GM03348 (cell line): ENCODE measurements at places on chromosomes 1 and 21.

DNA sequence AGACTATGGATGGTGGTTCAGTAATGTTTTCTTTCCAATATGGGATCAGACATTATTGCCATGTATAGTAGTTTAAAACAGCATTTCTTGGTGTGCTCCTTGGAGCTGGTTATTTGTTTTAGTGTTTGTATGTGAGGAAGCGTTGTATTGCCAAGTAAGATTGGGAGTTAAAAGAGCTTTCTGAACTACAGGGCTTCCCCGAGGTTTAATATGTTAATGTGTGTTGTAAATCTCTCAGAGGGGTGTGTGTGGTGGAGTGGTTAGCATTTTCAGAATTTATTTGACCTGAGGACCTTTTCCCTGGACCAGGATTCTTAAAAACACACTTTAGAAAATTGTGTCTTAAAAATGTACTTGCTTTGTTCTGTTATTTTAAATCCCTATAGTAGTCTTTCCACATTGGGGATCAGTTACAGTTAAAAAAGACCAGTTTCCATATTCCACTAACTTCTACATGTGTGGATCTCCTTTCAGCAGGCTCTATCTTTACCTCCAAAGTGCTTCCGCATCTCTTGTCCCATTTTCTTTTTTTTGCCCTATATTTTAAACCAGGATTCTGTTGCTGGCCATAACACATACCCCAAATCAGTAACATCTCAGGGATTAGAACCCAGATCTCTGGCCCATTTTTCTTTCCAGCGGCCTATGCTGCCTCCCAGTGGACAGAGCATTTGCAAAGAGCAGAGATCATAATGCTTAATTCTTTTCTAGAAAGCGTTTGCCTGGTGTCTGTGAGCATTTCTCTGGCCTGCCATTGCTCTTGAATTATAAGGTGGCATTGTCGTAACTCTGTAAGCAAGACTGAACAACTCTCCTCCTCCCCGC lies 58.6 kb downstream of the PBX1 start:
- DNase-seq, result peak; percentile 43

DNA sequence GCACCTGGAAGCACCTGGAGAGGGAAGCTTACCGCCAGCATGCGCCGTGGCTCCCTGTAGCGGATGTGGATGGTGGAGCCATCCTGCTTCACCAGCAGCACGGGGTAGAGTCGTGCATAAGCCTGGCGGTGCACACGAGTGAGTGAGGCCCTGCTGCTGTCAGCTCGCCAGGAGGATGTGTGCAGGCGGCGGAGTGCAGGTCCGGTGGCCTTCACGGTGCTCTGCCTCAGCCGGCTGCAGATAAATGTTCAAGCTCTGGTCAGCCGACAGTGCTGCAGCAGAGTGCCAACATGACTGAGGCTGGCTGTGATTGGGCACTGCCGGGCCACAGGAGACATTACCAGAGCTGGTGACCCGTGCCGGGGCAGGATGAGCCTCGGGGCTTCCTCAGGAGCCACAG lies 1.5 kb downstream of the MRPL55 start:
- DNase-seq, result no peak

DNA sequence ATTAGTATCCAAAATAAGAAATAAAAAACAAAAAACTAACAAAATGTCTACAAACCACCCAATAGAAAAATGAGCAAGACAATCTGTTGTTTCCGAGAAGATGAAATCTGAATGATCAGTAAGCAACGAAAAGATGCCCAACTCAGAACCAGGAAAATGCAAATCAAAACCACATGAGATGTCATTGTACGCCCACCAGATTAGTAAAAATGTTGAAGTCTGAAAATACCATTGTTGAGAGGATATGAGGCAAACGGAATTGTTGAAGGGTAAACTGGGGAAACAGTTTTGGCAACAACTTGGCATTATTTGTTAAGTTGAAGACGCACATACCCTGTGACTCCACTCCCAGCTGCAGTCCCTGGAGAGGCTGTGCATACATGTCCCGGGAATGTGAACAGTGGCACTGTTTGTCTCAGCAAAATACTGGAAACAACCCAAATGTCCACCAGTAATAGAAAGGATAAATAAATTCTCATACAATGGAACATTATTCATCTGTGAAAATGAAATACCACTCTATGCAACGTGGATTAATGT lies 10.6 kb downstream of the ZBTB17 start:
- peak; percentile 67 for DNase-seq

DNA sequence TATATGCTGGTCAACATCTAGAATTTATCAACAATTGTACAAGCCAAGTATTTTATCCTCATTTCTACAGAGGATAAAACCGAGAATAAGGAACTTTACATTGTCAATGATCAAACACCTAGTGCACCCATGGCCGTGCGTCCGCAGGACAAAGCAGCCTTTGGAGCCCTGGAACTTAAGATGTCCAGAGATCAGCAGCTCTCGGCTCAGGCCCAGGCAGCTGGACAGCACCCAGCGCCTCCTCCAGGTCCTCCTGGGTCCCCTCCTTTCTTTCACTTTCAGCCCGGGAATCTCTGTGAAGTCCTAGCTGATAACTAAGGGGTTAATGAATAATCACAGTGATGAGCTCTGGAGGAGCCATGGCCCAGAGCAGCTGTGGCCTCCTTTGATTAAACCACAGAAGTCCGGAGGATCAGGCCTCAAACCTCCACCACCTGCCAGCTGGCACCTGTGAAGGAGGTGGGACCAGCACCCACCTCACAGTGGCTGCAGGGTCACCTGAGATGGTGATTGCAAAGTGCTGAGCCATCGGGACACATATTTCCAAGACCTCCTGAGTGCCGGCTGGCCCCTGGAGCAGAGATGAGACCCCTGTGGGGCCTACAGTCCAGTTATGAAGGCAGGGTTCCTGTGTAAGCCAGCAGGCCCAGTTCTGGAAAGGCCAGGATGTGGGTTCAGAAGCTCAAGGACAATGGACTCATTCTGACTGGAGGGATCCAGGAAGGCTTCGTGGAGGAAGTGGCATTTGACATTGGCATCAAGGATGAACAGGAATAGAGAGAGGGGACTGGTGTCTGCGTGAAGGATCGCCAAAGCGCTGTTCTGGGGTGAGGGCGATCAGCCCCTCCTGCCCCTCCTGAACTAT lies 11.6 kb upstream of the SAMD11 start:
- no peak for DNase-seq

DNA sequence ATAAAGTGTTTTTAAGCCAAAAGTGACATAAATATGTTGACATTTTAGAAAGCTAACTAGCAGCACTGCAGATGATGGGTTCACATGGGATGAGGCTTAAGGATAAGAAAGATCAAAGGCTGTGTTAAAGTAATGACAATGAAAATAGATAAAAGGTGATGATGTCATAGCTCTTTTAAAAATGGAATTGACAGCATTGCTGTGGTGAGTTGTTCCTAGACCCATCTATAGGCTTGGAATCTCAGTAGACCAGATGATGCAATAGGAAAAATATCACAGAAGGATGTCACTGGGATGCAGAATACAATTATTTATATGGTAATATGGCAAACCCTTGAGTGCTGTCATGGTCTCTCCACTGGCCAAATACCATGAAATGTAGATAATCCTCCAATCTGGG lies 286.0 kb downstream of the PLA2G4A start:
- no peak for DNase-seq

DNA sequence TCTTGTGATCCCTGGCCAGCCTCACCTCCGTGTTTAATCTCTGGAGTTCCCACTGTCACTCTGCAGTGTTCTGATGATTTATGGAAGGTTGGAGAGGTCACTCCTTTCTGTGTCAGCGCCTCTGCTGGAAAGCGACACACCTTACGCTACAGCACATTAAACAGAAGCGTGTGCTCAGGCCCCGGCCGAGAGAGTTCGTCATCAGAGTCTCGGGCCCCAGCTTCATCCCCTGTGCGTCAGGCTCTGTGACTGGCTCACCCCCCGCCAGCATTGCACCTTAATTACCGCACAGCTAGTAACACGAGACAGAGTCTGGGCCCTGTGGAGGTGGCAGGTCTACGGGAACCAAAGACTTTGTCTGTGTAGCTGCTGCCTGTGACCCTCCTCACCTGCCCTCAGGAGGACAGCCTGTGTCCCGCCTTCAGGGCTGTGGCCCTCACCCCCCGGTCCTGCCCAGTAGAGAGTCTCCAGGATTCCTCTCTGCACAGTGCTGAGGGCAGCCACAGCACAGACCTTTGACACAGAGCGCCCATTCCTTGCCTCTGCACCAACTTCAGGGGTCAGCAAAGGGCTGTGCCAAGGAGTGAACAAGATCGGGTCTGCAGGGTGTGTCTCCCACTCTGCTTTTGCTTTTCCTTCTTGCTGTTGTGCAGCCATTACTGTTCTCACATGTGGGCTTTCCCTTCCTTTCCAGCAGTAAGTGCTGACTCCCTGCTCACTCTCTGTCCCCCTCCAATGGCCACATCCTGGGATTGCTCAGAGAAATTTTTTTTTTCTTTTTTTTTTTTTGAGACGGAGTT lies 157.6 kb downstream of the PGBD5 start:
- DNase-seq, result peak; percentile 90

- DNase-seq, result no peak
Observed at GRCh38 chr21:19785941-19786340, 1212.3 kb upstream of the NCAM2 start.

DNA sequence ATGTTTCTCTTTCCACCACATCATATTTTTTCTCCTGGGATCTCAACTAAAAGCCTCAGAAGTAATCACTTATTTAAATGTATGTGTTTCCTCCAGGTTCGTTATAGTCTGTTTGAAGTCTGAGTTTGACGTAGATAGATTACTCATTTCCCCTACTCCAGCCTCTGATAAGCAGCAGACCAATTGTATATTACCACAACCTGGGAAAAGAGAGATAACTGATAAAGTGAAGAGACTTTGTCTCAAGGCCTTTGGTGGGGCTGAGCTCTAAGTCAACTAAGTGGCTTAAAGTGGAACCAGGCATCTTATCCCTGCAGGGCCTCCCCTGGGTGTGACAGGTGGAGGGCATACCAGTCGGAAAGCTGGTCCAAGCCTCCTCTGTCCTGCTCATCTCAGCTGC lies 34.9 kb upstream of the CACNA1E start:
- no peak for DNase-seq

GRCh38 chr1:232754930-232755329 lies 50.3 kb upstream of the MAP10 start:
- DNase-seq, result no peak

GRCh38 chr1:32182060-32182459 lies 2.6 kb downstream of the TXLNA start:
- DNase-seq, result peak; percentile 44

GRCh38 chr1:198001776-198002408 lies 84.7 kb downstream of the LHX9 start:
- DNase-seq, result no peak

- DNase-seq, result no peak
Observed at GRCh38 chr1:113416496-113416895, 26.2 kb downstream of the MAGI3 start.

- no peak for DNase-seq
Observed at GRCh38 chr1:68181165-68181556, 51.2 kb downstream of the WLS start.

DNA sequence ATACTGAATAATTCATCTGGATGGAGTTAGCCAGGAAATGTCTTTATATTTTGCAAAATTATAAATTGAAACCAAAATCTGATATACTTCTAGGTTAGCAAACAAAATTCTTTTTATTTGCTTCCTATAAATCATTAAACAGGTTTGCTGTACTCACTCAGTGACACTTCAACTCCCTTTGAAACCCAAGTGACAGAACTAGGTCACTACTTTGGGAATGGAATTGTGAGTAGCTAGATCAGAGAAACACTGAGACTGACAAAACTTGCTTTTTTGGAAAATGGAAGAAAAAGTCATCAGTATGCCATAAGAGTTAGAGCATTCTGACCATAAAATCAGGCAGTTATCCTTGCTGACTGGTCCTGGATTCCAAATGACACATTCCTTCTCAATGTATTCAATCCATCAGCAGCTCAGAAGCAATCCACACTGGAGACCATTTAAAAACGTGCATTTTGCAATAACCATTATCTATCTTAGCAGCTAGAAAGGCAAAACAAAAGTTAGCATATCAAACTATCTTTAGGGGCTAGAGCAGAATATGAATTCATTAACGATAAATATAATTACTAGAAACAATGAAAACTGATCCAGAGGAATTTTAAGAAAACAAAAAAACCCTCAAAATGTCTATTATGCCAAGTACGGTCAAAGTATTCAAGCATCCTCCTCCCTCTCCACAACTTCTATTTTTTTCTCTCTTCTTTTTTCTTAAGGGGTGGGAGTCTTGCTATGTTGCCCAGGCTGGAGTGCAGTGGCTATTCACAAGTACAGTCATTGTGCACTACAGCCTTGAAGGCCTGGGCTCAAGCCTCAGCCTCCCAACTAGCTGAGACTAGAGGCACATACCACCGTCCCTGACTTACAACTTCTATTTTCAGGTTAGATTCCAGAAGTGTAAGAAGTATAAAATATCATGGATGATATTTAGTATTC lies 60.1 kb downstream of the HNRNPR start:
- DNase-seq, result peak; percentile 59

- no peak for DNase-seq
Observed at GRCh38 chr1:53689736-53690326, 49.1 kb downstream of the GLIS1 start.

DNA sequence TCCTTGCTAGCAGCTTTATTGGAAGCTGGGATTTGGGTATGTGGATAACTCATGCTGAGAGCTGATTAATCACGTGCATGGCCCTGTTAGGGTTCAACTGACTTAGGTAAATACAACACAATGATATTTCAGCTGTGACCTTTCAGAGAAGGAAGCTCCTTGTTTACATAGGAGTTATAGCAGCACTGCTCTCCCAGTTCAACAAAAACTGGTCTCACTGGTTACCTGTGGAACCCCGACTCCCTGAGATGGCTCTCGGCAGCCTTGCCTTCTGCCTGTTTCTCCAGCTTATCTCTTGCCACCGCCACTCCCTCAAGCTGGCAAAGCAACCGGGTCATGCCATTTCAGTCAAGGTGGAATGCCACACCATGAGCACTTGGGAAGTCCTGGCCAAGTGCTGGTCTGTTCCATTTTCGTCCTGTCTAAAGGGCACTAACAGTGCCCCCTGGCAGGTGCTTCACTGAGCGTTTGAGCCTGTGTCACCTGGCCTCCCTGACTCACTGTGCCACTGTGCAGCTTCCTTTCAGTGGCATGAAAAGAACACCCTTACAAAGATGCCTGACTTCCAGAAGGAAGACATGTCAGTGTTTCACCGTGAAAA lies 31.6 kb downstream of the DOP1B start:
- DNase-seq, result no peak

GRCh38 chr1:10843697-10844096 lies 47.3 kb upstream of the CASZ1 start:
- DNase-seq, result no peak

GRCh38 chr1:116513956-116514355 lies 56.9 kb downstream of the CD58 start:
- DNase-seq, result no peak

DNA sequence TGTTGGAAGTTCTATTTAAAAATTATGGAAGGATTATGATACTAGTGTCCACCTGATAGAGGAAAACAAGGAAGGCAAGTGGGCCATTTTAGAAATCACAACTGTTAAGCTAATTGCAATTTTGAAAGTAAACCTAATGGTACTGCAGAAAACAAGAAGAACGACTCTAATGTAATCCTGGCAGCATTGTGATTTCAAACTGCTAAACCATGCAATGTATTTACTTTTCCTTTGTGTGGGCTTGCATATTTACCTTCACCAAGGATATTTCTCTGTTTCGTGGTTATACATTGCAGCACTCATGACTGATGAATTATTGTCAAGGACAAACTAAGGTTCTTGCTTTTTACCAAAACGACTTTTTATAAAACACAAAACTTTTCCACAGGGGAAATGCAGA lies 88.1 kb downstream of the TM2D1 start:
- DNase-seq, result no peak

- no peak for DNase-seq
Observed at GRCh38 chr1:218787826-218788225, 385.9 kb upstream of the LYPLAL1 start.

GRCh38 chr1:147717706-147718097 lies 42.7 kb downstream of the GJA5 start:
- no peak for DNase-seq
